ENCODE measurements at places on chromosomes 2 and 18.

DNA sequence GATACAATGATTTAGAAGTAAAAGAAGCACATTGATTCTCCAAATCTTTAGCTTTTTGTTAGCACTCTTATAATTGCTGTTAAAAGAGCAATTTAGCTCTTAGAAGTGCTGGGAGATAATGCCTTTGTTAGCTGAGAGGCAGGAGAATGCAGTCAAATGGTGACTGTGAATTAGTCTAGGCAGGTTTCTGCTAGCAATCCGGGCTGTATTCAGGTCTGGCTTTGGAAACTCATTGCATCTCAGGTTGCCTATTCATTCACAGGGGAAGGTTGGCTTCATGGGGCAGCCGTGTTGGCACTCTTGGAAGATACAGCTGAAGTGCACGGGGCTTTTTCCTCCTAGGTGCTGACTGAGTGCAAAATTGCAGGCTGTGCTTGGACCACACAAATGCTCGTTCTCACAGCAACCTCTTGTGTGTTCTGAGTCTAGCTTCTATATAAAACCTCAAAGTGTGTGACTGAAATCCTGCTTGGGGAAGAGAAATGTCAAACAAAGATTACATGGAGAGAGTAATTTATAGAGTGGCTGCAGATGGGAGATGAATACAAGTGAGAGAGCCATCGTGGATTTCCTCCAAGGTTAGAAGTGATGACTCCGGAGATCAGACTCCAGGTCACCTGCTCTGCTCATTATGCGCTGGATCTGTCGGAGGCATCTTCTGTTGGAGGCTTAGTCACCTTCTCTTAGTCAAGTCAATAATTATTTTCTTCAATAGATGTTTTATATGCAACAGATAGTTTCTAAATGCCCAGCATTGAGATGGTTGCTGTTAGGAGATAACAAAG, 167.8 kb downstream of the PMAIP1 start:
- DNase-seq: no peak

GRCh38 chr2:237615631-237616249, 11.6 kb upstream of the LRRFIP1 start:
- no peak for DNase-seq

DNA sequence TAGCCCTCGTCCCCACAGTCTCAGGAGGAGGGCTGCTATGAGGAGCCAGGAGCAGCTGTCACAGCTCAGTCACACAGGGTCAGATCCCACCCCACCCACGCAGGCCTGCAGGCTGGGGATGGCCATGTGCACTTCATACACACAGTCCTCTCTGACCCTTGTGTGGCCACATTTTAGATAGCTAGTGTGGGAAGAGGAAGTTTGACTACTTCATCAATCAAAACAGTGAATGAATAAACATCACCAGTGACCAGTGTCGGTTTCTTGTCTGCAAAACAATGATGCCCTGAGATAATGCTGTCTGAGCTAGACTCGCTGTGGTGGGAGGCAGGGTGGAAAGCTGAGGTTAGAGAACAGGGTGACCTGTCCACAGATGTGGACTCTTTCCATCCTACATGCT, 107.1 kb downstream of the PIEZO2 start:
- no peak for DNase-seq

GRCh38 chr2:58030771-58031170, 15.8 kb upstream of the VRK2 start:
- DNase-seq: no peak

DNA sequence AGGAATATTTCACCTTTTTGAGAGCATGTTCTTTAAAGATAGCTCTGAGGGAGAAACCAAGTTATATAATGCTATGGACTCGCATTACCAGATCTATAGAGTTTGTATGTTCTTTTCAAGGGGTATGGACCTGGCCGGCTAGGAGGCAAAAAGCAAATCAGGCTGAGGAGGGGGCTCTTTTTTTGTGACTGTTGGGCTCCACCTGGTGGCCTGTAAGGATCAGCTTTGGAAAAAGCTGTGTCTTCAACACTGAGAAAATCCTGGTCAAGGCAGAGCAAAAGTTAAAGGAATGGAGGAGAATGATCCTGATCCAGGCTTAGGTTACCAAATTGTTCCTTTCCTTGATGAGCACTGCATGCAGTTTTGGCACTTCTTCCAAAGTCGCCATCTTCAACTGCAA, 180.5 kb downstream of the DIS3L2 start:
- no peak for DNase-seq

GRCh38 chr18:44098551-44099098, 582.1 kb upstream of the SETBP1 start:
- DNase-seq: no peak

DNA sequence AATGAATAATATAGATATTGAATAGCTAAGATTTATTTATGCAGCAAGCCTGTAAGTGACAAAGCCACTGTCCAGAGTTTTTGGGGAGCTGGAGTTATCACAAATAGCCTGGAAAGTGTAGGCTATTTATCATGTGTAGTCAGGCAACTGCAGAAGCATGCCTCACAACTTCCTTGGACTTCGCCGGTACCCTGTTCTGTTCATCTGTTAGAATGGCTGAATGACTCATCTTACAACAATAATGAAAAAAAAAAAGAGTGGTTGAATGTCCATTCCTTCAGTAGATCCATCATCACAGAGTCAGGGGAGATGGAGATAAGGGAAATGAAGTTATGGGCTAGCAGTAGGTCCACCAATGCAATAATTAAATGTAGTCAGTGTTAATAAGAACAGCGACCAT, 24.0 kb upstream of the ATP5MC3 start:
- no peak for DNase-seq

GRCh38 chr2:239594772-239595608, 194.2 kb upstream of the HDAC4 start:
- no peak for DNase-seq

DNA sequence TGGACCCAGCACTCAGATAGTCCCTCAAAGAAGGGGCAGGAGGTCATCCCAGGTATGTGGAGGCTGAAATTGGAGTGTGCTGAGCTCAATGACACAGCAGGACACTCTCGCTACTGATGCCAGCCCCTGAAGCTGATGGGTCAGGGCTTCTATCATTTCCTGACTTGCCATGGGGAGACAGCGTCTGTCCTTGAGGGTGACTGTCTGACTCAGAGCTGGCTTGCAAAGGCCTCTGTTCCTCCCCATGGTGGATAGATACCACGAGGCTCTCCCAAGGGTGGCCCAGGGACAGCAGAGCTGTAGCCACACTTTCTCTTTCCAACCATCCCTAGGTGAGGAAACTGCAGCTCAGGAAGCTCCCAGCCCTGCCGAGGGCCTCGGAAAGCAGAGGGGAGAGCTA, 10.8 kb downstream of the ALPG start:
- DNase-seq: no peak

DNA sequence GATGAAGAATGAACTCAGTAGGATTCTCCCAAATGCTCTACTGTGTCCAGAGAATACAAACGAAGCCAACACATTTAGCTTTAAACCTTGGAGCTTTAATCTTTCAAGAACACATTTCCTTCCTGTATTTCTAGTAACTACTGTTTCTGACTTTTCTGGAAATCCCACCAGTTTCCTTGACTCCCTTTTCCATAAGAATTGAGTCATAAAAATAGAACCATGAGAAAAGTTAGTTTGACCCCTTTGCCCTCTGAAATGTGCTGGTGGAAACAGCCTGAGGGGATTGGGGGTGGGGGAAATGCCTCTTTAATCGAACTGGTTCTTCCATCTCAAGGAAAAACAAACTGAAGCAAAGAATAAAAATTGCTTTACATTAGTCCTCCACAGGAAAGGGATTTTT, 123.9 kb downstream of the TMEM17 start:
- DNase-seq: no peak

DNA sequence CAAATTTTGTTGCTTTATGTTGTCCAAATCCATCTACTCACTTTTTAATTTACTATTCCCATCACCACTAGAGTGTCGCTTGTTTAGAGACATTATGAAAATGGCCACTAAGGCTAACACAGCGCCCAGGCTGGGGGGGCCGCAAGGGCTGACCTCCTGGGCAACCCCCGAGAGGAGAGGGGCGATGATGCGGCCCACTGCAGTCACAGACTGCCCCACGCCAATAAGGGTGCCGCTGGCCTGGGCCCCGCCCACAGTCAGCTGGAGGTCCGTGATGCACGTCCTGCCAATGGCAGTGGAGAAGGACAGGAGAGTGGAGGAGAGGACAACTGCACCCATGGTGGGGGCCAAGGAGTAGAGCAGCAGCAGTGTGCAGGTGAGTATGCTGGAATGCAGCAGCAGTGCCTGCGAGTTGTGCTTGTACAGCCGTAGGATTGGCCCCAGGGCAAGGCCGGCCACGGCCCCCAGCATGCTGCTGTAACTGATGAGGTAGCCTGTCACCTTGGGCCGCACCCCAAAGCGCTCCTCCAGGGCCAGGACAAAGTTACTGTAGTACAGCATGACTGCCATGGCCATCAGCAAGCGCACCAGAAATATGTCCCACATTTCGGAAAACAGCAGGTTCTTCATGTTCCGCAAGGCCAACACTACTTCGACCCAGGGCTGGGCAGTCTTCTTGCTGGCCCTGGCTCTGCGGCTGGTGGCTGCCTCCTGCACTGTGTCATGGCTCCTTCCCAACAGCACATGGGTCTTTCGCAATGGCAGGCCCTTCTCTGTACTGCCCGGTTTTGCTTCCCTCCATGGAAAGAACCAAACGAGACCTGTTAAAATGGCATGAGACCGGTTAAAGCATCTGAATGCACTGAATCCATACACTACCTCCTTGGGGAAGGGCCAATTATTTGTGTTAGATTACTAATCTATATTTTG, 43.2 kb upstream of the TMEM182 start:
- DNase-seq: no peak

- no peak for DNase-seq
Observed at GRCh38 chr2:238645095-238645494, 202.8 kb upstream of the TWIST2 start.

GRCh38 chr2:114543236-114543766, 100.9 kb downstream of the DPP10 start:
- no peak for DNase-seq

DNA sequence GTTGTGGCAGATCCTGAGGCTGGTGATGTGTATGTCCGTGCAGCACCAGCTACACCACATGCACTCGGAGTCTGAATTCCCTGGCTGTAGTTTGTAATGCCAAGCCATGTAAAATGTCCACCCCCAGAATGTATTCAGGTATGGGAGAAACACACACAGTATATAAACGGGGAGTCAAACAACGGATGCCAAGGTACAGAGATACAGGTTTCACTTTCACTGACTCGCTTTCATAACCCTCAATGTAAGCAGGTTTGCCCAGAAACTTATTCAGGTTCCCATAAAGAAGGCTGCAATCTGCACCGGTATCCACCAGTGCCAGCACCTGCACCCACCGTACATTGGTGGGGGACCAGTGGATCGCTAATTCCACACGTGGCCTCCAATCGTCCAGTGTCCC, 237.2 kb downstream of the MBD5 start:
- DNase-seq: no peak

GRCh38 chr2:3463186-3463835, 56.0 kb downstream of the ADI1 start:
- no peak for DNase-seq

- no peak for DNase-seq
Observed at GRCh38 chr2:111667542-111668273, 216.3 kb downstream of the ANAPC1 start.

GRCh38 chr18:50638016-50638883, 78.4 kb downstream of the MAPK4 start:
- no peak for DNase-seq

DNA sequence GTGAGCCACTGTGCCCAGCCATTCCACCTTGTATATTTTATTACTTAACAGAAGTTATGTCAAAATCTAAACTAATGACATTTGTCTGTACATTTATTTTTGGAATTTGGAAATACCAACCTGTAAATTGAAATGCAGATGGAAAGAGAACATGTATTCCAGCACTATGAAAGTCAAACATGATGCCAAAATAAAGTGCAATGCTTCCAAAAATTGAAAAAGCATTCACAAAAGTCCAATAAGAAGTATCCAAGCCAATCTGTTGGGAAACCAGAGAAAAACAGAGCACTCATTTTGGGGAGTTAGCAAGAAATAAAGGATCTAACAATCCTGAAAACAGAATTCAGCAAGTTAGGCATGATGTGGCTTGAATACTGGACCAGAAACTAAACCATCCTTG, 30.3 kb upstream of the NARS1 start:
- DNase-seq: no peak

GRCh38 chr18:48138660-48139430, 208.4 kb upstream of the SMAD2 start:
- no peak for DNase-seq
